Effector CD4-positive, alpha-beta T cell (primary cell): ENCODE measurements at places on chromosomes 5 and 9.

GRCh38 chr9:83596899-83597504 is 25.9 kb upstream of the IDNK start:
- peak; percentile 21 for DNase-seq

- DNase-seq, result no peak
Observed at GRCh38 chr5:96198356-96199058, 234.5 kb downstream of the PCSK1 start.

- no peak for DNase-seq
Observed at GRCh38 chr5:113792806-113793205, 279.3 kb downstream of the YTHDC2 start.

- no peak for DNase-seq
Observed at GRCh38 chr9:71762900-71763653, 5.2 kb downstream of the CEMIP2 start.

GRCh38 chr5:7410936-7411511 is 15.1 kb downstream of the ADCY2 start:
- DNase-seq, result no peak

DNA sequence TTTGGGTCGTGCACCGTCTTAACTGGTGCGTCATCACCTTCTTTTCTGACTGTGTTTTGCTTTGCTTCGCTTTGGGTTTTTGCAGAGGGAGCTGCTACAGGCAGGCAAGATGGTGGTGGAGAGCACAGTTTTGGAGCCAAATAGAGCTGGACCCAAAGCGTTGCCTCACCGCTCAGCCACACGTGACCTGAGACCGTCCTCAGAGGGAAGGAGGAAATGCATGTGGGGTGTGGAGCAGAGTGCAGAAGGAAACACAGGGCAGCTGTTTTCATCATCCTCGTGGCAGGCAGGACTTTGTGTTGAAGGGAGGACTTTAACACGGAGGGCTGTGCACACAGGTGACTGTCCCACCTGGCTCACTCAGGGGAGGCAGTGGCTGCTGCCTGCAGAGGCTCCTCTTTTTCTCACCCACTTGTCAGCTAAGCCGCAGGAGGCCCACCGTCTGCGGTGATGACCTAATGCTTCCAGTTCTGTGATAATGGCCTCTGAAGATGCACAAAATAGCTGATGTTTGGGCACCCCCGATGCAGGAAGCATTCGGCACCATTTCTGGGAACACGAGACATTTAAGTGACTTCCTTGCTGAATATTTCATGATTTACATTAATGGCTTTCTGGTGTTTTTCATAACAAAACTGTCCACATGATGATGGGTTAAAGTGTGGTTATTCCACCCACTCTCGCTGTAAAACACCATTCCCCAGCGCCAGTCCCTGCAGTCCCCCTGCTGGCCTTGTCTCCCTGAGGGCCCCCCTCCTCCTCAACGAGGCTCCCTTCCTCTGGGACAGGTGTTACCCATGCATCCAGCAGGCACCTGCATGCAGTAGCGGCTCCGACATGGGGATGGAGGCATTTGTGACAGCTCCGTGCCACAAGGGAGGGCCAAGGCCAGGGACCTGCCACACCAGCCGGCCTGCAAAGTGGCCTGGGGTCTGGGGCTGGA is 12.4 kb upstream of the UBAC1 start:
- no peak for DNase-seq

DNA sequence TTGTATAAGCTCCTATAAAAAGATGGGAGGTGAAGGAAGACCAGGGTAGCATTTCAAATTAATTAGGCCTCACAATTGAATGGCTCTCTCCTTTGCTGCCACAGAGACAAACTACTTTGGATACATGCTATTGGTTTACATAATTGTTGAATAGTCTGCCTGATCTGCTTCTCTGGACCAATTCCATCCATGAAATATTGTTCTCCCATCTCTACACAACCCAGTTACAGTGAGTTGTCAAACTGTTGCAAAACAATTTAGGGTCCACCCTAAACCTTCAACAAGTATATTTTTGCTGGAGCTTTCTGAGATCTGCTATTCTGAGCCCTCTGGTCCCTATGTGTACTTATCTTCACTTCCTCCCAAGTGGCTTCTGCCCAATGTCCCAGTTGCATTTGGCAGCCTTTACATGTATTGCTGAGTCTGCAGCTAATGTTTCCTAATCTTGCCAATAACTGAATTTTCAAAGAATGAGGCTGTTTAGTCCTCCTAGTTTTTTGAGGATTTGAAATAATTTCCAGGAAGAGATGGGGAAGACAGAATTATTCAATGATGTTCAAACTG is 38.9 kb downstream of the AGTPBP1 start:
- DNase-seq, result no peak

- no peak for DNase-seq
Observed at GRCh38 chr5:7754997-7755596, 95.8 kb downstream of the CFAP90 start.

GRCh38 chr9:87282538-87282937 is 215.1 kb upstream of the DAPK1 start:
- no peak for DNase-seq
